ENCODE measurements at places on chromosomes 5 and 9.

- DNase-seq, result no peak
Measured at GRCh38 chr9:92820964-92821363, 56.3 kb upstream of the BICD2 start.

DNA sequence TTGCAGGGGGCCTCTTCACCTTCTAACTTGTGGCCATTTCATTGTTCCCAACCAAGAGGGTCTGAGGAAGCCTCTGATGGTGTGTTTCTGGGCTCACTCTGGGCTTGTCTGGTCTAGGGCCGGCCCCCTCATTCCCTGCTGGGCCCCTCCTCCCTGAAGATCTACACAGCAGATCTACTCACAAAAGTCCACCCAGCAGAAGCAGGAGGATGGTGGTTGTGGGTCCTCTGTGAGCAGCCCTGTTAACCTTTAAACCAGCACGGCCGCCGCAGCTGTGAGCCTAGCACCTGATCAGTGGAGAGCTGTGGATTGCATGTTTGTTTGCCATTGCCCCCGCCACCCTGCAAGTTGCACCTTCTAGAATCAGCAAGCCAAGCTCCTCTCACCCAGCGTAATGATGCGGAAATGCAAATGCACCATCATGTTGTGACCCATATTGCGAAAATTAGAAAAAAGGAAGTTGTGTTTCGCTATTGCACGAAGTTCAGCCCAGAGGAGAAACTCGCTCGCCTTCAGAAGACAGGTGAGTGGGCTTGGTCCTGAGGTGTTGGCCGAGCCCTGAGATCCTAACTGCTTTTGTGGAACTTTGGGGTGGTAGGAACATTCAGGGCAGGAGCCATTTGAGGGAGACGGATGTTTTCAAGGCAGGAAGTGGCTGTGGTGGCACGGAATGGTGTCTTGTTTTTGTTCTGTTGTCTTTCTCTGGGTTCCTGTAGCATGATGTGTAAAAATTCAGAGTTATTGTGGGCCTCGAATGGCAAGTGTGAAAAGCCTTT is 16.7 kb downstream of the FGD3 start:
- DNase-seq, result no peak

DNA sequence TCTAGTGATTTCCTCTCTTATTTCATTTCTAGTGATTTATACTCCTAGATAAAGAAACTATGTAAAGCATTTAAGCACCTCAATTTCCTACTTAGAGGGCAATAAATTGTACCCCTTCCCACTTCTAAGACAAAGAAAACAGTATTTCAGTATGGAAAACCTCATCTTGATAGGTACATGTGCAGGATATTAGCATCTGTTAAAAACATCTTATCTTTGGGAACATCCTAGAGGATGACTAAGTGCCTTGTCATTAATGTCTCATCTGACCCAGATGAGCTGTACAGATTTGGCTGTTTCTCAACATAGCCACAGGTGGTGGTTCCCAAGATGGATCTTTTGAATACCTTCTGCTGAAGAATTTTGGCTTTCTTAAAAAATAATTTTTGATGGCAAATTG is 5.7 kb downstream of the MEGF10 start:
- no peak for DNase-seq

DNA sequence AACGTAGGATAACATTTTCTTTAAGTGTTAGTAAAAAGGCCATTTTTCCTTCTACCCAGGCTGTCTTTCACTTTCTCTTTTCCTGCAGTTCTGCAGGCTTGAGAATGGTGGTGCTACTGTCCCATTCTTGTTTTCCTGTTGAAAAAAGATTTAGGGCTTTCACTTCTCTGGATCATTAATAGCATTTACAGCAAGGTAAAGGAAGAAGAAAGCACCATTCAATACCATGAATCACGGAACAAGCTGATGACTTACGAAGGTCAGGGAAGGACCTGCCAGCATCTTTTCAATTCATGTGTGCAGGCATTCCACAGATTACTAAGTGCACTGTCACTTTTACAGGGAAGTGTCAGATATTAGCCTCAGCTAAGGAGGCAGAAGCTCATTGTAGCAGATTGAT is 292.8 kb downstream of the YTHDC2 start:
- no peak for DNase-seq

DNA sequence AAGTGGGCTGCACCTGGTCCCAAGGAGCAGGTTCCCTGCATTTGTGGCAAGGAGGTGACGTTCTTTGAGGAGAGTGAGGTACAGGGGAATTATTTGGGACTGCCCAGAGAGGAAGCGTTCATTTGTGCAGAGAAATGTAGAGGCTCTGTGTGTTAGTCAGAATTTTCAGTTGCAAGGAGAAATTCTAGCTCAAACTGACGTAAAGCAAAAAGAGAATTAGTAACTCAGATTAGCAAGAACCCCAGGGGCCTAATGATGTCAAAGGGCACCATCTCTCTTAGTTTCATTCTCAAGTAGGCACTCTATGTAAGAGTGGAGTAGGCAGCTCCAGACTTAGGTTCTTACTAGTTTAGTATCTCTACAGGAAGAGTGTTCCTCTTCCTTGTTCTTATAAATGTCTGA is 2.4 kb upstream of the TXN start:
- no peak for DNase-seq

- DNase-seq, result no peak
Measured at GRCh38 chr9:128411364-128412119, 9.1 kb upstream of the CERCAM start.

- DNase-seq, result peak; percentile 16
Measured at GRCh38 chr9:123119566-123119965, 86.1 kb downstream of the GPR21 start.

DNA sequence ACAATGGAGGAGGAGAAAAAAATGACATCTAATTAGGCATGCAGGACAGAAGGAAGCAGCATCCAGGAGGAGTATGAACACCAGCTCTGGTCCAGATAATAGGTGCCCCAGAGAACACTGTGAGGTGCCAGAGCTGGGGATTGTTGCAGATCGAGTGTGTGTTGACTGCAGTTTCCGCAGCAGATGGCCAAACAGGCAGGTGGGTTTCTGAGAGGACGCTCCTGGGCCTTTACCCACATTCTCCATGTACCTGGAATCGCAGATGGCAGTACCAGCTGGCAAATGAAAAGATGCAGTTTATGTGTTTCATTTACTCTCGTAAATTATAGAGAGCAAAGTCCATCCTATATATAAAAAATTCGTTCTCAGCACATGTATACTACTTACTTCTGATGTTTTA is 182.2 kb upstream of the ISL1 start:
- DNase-seq, result no peak

- DNase-seq, result no peak
Measured at GRCh38 chr9:26746357-26747072, 146.1 kb downstream of the CAAP1 start.

- no peak for DNase-seq
Measured at GRCh38 chr5:116216246-116216645, 131.4 kb downstream of the COMMD10 start.

GRCh38 chr5:116068028-116068632 is 16.7 kb upstream of the COMMD10 start:
- DNase-seq, result peak; percentile 21

DNA sequence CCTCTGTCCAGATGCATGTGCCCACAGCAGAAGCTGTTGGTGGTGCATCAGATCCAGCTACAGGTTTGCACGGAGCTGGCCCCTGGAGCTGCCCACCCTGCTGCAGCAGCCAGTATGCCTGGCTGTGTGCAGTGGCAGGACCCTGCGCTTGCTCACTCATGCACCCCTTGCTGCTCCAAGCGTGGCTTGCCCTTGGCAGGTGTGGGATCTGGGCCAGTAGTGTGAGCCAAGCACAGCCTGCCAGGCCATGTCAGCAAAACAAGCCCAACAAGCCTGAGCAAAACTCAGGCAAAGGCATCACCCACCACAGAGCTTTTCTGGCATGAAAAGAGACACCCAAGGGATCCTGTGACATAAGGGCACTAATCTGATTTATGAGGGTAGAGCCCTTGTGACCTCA is 18.3 kb upstream of the ECPAS start:
- no peak for DNase-seq

- DNase-seq, result no peak
Measured at GRCh38 chr9:80550181-80550580, 978.4 kb downstream of the TLE4 start.

- DNase-seq, result no peak
Measured at GRCh38 chr9:26939955-26940711, 6.9 kb downstream of the PLAA start.

DNA sequence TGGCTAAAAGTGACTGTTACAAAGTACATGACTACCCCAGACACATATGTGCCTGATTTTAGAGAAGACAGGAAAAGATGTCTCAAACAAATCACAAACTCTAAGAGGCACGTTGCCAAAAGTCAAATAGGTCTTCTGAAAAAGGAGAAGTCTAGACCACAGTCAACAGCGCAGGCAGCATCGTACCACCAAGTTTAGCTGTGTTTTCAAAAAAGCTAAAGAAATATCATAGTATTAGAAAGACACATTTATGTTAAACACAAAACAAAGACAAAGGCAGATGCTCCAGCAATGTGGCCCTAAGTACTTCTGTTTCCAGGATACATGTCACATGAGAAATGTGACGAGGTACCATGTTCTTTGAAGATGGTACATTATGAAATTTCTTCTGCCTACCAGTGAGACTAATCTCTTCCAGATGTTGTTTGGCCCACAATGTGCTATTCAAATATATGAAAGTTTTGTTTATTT is 43.5 kb downstream of the LPAR1 start:
- no peak for DNase-seq

DNA sequence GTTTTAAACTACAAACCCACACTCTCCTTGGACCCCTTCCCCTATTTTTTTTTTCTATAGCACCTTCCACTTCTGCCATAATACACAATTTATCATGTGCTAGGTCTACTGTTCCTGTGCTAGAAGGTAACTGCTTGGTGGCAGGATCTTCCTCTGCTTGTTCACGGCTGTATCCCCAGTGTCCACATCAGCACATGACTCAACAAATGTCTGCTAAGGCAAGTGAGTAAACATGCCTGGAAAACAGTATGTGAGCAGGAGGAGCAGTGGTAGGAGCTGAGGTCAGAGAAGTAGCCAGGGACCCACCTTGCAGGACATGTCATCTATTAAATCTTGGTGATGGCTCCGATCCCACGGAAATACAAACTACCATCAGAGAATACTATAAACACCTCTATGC is 79.4 kb downstream of the AUH start:
- no peak for DNase-seq

DNA sequence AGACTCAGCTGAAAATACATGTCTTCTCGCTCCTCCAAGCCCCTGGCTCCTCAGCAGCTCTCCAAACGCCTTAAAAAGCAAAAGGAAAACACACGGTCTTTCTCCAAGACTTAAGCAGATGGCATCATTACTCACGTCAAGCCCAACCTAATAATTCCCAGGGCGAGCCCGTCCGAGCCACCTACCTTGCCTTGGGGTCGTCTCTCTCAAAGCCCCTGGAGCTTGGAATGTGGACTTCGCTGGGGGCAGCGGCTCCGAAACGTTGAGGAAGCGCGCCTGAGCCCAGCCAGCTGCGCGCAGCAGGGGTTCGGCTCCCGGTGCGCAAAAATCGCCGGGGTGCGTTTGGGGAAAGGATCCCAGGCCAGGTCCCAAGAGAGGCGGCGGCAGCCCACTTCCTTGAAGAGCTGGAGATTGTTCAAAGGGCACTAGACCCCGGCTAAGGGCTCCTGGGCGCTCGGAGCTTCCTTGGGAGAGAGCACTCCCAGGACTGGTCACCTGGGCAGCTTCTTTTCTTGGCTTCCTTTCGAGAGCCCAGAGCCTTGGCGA is 395 bp downstream of the DRD1 start:
- DNase-seq, result no peak

- no peak for DNase-seq
Measured at GRCh38 chr9:131851414-131851813, 111.5 kb upstream of the RAPGEF1 start.

DNA sequence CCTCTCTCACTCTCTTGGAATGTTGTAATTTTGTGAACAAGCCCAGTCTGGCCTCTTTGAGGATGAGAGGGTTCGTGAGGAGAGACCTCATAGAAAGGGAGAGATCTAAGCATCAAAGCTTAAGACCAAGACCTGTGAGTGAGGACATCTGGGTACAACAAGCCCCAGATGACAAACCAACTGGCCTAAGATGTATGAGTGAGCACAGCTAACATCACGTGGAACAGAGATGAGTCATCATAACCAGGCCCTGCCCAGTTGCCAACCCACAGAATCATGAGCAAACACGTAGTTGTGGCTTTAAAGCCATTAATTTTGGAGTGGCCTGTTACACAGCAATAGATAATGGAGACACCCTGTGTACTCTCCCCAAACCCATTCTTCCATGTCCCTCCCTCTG is 439.1 kb upstream of the KIF2A start:
- peak; percentile 2 for DNase-seq

DNA sequence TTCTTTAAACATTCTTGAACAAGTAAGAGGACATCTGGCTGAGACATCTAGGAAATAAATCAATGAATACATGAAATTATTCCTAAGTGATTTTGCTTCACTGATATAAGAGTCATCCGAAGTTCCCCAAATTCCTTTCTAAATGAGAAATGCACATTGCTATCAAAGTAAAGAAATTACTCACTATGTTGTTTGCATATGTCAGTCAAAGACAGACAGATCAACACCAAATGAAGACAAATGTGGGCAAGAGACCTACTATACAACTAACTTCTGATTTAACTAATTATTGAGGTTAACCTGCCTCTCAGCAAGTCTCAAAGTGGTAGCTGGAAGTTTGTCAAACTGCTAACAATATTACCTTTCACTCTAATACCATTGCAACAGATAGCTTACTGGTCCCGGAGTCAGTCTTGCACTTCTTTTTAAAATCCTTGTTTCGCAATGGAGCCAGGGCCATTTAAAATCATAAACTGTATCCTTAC is 13.2 kb downstream of the TUT7 start:
- no peak for DNase-seq

DNA sequence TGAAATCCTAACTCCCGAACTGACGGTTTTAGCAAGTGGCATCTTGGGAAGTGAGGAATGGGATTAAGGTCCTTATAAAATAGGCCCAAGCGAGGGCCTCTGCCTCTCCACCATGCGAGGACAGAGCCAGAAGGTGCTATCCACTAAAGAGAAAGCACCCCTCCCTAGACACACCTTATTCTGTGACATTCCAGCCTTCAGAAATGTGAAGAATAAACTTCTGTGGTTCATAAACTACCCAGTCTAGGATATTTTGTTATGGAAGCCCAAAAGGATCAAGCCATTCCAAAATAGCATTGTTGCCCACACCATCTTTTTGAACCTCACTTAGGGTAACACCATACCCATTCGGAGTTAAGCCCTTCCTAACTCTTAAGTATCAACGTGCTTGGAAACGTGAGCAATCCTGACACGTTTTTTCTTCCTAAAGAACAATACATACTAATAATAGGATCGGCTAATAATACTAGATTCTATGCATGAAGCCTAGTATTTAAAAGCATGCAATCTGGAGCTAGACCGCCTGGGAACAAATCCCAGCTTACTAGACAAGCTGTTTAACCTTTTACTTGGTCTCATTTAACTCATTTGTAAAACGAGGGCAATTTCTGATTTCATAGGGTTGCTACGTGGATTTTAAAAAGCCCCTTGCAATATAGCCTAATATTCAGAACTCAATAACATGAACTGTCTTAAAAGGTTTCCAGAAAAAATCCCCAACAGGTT is 1.1 kb upstream of the SMC2 start:
- DNase-seq, result no peak

- DNase-seq, result no peak
Measured at GRCh38 chr5:145295236-145295835, 539.8 kb downstream of the PRELID2 start.
